ENCODE measurements at places on chromosomes 3 and 15.

DNA sequence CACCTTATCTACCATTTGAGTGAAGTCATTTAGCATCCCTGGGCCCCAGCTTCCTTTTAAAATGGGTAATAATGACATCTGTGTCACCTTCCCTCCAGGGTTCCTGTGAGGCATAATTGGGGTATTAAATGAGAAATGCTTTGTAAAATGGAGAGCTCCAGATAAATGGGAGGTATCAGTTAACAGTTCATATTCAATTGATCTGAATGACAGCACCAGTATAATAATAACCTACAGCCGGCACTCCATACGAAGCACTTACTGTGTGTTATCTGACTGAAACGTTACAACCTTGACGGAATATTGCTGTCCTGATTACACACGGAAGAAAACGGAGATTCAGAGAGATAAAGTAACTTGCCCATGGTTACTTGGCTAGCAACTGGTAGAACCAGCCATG, 53.6 kb downstream of the BHLHE40 start:
- DNase-seq: no peak

DNA sequence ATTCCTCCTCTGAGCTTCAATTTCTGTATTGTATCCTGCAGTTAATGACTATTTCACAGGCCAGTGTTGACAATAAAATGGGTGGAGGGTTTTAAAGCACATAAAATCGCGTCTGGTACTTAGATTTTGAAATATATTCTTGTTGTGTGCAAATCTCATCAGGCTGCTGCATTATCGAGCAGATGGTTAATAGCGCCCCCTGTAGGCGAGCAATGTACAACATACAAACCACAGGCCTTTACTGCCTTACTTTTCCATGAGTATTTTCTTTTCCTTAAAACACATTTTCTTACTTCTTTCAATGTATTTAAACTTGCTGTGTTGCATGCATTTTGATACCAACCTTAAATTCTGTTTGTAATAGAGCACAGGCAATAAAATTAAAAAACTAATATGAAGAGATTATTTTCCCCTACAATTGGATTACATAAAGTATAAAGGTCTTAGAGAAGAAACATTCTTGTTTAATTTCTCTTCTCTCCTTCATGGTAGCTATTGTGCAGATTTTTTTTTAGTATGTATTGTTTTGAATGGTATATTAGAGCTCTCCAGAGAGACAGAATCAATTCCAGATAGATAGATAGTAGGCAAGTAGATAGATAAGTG, 608.4 kb downstream of the CADM2 start:
- peak; percentile 39 for DNase-seq

DNA sequence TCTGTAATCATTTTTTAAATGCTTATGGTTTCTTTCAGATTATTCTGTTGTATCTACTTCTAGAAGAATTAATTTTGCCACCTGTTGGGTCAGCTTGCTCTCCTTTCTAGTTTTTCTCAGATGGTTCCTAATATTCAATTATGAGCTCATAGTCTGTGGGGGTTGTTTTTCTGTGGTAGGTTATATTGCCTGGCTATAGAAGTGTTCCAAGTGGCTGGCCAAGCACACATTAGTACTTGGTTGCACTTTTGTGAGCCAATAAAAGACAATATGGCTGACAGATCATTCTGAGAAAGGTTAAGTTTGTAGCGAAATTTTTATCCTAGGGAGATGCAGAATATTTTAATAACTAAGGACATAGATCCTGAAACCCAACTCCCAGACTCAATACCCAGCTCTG, 31.8 kb upstream of the FSIP1 start:
- DNase-seq: no peak

DNA sequence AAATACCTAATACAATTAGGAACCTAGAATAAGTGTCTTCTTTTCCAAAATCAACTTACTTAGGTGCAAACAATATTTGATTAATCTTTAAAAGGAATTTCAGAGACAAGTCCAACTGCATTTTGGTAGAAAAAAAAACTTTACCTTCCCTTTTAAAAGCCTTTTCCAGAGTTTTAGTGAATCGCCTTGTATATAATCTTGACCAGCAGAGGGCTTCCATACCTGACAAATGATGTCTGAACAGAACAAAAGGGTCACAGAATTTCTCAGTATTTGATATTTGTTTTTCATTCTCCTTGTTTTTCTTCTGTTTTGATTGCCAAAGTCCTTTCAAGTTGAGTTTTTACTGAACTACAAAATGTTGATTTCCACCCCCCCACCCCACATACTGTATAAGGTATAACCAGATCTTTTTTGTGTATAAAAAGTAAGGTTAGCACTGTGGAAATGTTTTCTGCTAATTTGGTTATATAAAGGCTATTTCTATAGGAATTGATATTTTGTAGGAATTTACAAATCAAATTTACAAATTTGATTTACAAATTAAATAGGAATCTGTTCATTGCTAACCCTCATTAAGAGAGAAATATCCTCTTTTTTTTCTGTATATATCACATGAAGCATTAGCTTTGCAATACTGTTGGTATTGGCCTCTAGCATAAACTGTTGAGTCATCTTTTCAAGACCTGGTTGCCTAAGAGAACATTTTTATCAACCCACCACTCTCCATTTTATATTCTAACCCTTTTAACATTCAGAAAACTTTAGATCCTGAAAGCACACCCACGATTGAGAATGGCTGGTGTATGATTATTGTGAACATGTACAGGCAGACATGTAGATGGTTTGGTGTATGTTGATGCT, 464.1 kb upstream of the RARB start:
- DNase-seq: peak; percentile 58

GRCh38 chr15:37764733-37765191, 169.7 kb upstream of the TMCO5A start:
- DNase-seq: peak; percentile 70

DNA sequence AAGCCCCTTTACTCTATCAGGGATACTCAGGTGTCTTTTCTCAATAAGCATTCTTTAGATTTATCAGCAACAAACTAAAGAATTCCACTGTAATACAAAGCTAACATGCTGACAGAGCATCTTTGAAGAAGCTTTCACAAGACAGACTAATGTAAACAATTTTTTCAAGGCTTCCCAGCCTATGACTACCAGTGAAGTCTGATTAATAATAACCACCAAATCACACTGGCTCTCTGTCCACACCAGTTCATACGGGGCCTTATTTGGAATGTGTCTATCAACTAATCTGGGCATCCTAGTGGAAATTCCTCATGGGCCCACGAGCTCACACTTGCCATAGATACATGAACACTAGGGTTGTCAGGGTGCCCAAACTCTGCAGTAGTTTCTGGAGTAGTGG, 84.5 kb downstream of the EFL1 start:
- DNase-seq: peak; percentile 80

DNA sequence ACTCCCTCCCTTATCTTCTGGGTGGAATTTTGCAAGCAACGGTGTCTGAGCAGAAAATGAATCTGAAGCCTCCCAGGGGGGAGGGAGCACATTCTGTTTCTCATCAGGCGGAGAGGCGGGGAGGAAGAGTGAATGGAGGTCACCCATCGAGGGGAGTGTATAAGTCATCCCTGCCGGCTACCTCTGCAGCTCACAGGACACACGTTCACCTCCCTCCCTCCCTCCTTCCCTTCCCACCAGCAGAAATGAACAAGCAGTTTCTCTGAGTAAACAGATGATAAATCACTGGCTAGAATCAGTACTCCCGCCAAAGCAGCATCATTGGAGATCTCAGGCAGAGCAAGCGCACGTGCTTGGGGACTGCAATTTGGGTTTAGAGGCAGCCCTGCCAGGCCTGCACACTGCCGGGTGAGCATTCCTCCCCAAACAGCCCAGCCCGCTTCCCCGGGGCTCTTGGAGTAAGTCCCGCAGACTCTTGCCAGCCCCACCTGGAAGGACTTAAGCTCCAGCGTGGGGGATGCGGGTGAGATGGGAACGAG, 38.3 kb downstream of the CPN2 start:
- DNase-seq: peak; percentile 47

DNA sequence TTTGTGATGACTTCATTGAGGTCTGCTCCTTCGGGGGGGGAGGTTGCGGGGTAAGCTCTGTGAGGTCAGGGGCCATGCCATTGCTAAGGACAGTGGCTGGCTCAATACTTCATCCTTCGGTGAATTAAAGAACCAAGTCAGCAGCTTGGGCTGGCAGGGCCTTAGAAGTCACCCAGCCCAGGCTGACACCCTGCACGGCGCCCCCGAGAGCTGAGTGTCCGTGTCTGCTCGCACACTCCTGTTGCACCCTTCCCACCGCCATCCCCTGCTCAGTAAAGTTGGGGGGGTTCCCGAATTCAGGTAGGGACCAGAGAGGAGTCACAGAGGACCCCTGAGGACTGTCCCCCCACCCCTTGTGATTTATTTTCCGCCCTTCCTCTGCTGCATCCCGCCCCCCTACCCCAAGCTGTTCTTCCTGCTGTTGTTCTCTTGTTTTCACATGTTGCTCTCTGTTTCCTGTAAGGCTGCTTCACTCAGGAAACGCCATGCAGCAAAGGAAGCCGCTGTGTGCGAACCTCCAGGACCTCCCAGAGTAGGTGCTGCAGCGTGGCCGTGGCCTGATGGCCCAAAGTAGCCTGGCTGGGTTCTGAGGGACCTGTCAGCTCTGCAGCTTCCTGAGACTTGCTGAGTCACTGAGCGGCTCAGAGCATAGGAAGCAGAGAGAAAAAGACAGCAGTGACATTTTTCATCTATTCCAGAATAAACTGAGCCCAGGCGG, 14.4 kb downstream of the EFCC1 start:
- DNase-seq: no peak

GRCh38 chr15:60800299-60801072, 321.5 kb upstream of the ICE2 start:
- DNase-seq: peak; percentile 48

DNA sequence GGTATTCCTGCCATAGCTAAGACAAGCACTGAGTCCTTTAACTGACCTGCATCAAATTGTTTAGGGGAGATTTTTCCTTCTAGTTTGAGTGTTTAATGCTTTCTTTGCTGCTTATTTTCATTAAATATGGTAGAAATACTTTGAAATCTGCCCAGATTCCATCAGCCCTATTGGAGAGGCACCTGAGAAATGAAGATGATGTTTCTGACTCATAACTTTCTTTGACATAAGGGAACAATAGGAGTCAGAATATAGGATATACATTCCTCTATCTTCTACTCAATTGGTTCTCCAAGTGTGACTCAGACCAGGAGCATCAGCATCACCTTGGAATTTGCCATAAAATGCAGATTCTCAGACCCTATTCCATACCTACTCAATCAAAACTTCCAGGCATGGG, 27.4 kb downstream of the BTD start:
- DNase-seq: no peak

GRCh38 chr3:189772584-189772983, 141.4 kb downstream of the TP63 start:
- DNase-seq: no peak

DNA sequence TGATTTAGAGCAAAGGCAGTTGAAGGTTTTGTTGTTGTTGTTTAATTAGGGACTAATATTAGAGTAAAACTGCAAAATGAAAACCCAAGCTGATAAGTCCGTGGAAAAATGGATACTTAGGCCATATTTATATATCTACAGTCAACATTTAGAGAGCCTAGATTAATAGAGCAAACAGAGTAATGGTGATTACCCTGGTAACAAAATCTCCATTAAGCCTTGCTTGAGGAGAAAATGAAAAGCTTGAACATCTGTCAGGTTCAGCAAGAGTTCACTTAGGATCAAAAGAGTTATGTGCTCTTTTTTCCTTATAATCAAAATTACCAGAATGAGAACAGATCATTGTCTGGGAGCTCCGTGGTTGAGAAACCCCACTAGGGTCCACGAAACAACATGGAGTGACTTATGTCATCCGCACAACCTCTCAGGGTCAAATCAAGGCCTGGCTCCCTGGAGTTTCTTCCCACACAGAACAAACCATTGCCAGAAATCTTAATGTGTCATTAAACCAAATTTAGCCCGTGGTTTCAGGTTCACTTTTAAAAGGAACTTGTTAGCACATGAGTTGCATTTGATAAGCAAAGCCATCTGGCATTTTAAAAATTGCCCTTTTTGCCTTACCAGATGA, 381.2 kb downstream of the GABRB3 start:
- DNase-seq: no peak

DNA sequence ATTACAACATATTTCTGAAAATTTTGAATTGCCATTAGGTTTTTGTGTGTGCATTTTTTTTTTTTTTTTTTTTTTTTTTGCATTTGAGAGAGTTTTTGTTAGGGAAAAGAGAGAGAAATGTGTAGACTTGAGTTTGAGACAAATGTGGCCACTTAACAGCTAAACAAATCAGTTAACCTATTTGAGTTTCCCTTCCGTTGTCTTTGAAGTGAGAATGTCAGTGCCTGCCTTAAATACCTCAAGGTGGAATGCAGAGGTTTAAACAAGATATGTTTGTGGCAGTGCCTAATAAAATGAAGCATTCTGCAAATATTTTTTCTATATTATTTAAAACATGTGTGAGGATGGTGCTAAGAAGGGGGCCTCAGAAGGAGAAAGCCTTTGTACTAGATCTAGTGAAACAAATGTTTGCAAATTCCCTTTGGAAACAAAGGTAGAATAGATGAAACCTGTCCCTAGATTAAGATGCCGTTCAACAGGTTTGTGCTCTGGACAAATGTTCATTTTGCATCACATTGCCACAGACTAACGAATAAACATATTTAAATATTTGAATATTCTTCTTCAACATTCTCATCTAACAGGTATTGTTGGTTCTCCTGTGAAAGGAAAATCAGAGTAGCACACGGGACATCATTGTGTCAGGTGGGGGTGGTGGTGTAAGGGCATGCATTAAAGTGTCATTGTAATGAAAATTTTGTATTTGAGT, 80.7 kb downstream of the SATB1 start:
- DNase-seq: no peak

DNA sequence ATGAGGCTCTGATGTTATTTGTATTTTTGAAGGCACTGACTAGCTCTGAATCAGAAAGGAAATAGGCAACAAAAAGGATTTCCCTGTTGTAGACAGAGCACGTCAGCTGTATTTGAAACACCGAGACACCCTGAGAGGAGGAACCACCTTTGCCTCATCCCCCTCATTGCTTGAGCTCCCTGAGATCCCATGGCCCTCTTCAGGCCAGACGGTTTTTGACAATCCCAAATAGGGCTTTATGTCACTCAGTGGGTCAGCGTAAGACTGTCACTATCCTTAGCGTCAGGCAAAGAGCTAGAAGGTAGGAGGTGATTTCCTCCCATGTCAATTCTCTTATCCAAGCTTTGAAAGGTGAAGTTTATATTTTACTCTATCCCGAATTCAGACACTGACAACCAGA, 254.3 kb downstream of the ZNF621 start:
- no peak for DNase-seq

GRCh38 chr15:82040862-82041261, 5.0 kb downstream of the MEX3B start:
- DNase-seq: no peak

GRCh38 chr15:64558460-64559179, 98.2 kb downstream of the ZNF609 start:
- DNase-seq: no peak

- DNase-seq: no peak
These were observed 18.2 kb downstream of the APBA2 start for GRCh38 chr15:28904003-28904402.

DNA sequence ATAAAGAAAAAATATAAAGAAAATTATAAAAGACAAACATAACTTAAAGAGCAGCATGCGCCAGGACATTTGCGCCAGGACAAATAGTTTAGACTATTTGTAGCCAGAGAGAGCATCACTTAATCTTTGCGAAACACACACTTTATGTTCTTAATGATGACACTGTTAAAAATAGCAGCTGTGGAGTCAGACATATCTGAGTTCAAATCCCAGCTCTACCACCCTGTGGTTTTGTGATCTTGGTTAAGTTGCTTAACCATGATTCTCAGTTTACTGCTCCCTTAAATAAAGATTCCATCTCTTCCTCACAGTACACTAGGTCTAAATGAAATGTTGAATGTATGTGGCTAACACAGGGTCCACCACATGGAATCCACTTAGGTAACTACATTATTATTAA, 31.4 kb downstream of the KCNMB2 start:
- DNase-seq: no peak

Data from astrocyte of the spinal cord (primary cell).